ENCODE measurements at places on chromosomes 3 and 15.

DNA sequence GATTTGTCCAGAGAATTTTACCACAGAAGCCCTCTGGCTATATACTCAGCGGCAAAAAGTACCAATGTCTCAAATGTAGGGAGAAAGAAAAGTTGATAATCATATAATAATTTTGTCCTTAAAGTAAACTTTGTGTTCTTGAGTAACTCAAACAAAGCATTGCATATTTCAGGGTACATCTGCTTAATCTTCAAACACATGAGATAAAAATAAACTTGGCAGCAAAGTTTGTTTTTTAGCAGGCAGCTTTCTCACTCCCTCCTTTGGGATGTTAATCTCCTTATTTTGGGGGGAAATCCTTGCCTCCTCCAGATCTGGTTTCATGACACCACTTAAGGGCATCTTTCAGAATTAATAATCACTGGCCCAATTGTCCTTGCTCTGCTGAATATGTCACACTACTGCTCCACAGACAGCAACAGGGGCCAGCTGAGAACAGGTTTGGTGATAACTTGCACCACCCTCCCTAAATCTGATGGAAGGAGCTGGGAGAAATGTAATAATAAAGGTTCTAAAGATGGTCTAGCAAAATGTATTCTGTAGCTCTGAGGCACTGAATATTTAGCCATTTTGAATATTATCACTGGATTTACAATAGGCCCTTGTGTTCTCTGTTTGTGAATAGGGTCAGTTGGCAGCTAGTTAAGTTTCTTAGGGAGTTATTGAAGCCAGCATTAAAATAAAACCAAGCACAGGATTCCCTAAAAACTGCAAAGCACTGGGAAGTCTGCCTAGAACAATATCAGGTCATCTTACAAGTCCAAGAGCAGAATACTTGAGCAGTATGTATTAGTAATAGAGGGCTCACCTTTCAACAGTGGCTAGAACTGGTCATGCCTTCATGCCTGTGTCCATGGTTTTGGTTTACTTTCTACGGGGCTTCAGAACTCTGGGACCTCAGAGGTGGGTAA lies 79.2 kb downstream of the EFL1 start:
- DNase-seq: no peak

DNA sequence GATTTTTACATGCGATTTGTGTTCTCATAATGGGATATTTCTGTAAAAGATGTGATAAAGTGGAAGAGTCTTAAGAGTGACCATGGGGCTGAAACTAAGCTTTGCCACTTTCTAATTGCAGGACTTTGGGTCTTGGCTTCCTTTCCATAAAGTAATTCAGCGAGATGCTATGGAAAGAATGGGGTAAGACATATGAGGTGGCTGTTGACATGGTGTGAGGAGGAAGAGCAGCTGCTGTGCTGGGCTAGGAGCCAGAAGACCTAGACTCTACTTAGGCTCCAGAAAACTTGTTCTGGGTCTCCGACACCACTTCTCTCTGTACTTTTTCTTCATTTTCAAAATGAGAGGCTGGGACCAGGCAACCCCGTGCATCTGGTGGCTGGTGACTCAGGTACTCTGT lies 654.5 kb upstream of the CFAP20DC start:
- no peak for DNase-seq

GRCh38 chr3:188003188-188004171 lies 150.5 kb upstream of the LPP start:
- no peak for DNase-seq

GRCh38 chr3:125120379-125121122 lies 64.8 kb upstream of the HEG1 start:
- no peak for DNase-seq

GRCh38 chr3:177370246-177370822 lies 173.1 kb upstream of the TBL1XR1 start:
- DNase-seq: no peak

GRCh38 chr3:119437691-119438258 lies 25.6 kb downstream of the TMEM39A start:
- DNase-seq: no peak

- no peak for DNase-seq
Measured at GRCh38 chr3:138945709-138946662, 951 bp downstream of the FOXL2 start.

Measured in frontal cortex (tissue), 4 donors.